ENCODE measurements at places on chromosomes 16 and 17.

- DNase-seq = no peak
These were observed 94.8 kb upstream of the XYLT1 start for GRCh38 chr16:17565605-17566004.

- DNase-seq = no peak
These were observed 52.3 kb downstream of the AMFR start for GRCh38 chr16:56373003-56373402.

GRCh38 chr17:10894220-10894619 is 56.3 kb upstream of the PIRT start:
- no peak for DNase-seq

GRCh38 chr16:84332975-84333684 is 35.2 kb upstream of the ATP2C2 start:
- DNase-seq = no peak

DNA sequence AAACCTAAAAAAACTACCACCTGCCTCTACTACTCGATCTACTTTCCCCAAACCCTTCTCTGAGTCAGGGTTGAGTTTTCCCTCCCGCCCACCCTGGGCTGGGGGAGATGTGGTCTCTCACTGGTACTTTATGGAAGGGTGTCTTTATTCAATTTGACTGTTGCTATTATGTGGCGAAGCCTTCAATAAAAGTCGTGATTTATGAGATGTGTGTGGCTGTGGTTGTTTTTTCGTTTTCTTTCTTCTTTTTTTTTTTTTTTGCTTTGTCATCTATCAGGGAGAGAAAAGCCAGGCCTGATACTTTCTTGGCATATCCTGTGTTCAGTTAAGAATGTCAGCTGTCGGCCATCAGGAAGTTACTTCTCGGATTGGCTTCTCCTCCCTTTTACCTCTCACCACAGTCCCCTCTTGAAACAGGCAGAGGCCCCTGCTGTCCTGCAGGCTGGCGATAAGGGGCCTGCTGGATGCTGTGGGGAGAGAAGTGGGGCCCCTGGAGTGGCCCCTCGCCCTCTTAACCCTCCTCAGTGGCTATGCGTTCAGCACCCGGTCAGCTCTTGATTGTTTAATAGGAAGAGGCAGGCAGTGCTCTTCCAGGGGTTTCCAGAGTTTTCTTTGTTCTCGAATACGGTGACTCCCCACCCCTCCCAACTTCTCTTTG is 123.0 kb downstream of the MSI2 start:
- DNase-seq = peak; percentile 91

DNA sequence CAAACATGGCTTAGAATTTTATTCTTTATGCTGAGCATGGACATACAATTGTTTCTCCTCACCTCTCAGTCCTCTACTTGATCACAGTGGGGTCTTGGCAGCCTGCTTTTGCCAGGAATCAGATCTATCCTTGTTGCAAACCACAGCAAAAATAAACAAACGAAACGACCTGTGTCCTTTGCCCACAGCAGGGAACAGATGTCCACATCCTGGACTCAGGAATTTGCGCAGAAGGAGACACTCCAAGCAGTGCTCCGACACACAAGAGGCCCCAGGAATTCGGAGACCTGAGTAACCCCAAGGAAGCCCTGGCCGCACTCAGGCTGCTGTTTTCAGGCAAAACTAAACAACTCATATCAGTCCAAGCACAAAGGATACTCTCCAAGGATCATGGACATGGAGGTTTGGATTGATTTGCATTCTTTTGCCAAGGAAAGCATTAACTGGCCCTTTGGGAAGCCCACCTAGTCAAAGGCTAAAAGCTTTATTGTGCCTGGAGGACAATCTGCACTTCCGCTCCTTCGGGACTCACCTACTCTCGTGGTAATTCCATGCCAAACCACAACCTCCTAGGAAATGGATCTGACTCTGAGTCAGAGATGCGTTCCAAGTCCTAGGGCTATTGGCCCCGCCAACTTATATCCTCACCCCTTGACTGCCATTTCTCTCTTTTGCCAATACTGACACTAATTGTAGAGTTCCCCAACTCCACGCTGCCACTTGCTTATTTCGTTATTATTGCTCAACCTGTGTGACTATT is 271.1 kb upstream of the CDH11 start:
- no peak for DNase-seq

DNA sequence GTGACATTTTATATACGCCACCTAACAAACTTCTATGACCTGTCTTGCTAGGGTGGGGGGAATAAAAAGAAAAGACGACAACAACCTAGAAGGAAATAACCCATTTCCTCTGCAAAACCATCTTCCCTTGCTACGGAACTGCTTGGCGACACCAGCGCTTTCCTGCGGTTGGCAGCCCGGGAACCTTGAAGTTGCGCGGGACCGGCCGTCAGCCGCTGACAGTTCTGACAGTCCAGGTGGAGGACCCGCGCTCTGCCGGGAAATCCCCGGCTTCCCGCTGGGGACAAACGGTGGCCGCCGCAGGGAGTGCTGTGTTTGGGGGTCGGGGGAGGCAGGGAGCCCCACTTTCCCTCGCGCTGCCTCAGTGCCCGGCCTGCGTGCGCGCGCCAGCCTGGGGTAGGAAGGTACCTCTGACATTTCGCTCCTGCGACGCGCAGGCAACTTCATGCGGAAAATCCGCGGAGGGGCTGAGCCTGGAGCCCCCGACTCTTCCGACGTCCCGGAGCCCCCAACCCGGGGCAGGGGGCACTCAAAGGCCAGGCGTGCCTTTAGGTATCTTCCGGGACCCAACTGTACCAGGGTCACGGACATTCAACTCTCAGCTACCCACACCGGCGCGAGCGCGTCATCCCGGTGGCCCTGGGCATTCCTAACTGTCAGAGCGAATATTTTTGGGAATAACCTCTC is 516 bp downstream of the SLC16A6 start:
- no peak for DNase-seq

GRCh38 chr16:28863929-28864793 is 518 bp downstream of the SH2B1 start:
- DNase-seq = no peak

GRCh38 chr17:10579270-10579669 is 29.8 kb upstream of the MYH2 start:
- DNase-seq = no peak

- no peak for DNase-seq
These were observed 1.7 kb downstream of the GALR2 start for GRCh38 chr17:76076146-76076764.

- DNase-seq = no peak
These were observed 196.9 kb downstream of the SPECC1 start for GRCh38 chr17:20206068-20206467.

DNA sequence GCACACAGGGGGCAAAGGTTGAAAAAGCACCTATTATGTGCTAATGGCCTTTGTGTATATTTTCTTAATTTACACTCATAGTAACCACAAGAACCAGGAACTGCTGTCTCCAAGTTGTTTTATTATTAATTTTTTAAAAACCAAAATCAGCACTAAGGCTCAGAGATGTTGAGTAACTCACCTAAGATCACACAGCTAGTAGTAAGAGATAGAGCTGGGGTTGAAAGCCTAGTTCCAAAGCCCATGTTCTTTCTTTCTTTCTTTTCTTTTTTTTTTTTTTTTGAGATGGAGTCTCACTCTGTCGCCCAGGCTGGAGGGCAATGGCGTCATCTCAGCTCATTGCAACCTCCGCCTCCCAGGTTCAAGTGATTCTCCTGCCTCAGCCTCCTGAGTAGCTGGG is 75.3 kb downstream of the SDK2 start:
- no peak for DNase-seq

DNA sequence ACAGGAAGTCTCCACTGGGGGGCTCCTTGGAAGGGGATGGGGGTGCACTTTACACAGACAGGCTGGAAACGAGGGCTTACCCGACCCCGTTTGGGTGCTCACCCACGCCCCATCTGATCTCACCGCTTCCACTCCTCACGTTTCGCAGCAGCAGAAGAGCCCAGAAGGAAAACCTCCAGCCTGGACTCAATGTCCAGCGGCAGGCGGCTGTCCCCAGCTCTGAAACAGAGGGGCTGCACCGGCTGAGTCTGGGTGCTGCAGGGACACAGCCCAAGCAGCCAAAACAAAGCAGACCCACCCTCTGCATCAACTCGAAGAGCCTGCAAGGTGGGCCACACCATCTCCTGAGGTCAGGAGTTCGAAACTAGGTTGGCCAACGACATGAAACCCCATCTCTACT is 3.9 kb downstream of the MEAK7 start:
- no peak for DNase-seq

- no peak for DNase-seq
These were observed 476.9 kb upstream of the GOT2 start for GRCh38 chr16:59210955-59211541.

DNA sequence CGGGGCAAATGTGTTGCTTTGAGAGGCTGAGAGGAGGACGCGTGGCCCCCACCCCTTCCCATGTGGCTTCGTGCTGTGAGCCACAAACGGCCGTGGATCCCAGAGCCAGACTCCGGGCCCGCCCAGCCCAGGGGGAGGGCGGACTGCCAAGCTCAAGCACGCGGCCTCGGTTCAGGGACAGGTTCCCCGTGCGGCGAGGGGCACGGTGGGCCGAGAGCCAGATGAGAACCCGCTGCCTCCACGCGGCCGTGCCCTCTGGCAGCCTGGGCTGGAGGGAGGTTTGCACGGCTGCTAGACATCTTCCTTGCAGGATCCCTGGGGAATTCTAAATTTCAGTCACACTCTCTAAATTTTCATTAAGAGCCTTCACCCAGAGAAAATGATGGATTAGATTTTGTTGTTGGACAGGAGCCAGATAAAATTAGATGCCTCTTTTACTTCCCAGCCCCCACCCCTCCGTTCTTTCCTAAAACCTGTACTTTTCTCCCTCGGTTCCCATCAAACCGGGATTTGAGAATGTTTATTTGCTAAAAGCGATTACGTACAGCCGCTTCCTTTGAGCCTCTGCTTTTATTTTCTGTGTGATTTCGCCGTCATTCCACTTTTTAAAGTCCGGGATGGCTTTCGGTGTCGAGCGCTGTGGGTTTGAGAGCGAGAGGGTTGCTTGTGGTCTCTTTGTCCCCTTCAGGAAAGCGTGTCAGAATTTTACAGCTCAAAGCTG is 25.0 kb upstream of the GNG13 start:
- no peak for DNase-seq

- DNase-seq = no peak
These were observed 1.6 kb downstream of the ACLY start for GRCh38 chr17:41917192-41917591.

- no peak for DNase-seq
These were observed 418.3 kb downstream of the NPIPA7 start for GRCh38 chr16:16797239-16797638.

GRCh38 chr17:63399856-63400255 is 46.2 kb downstream of the CYB561 start:
- no peak for DNase-seq

DNA sequence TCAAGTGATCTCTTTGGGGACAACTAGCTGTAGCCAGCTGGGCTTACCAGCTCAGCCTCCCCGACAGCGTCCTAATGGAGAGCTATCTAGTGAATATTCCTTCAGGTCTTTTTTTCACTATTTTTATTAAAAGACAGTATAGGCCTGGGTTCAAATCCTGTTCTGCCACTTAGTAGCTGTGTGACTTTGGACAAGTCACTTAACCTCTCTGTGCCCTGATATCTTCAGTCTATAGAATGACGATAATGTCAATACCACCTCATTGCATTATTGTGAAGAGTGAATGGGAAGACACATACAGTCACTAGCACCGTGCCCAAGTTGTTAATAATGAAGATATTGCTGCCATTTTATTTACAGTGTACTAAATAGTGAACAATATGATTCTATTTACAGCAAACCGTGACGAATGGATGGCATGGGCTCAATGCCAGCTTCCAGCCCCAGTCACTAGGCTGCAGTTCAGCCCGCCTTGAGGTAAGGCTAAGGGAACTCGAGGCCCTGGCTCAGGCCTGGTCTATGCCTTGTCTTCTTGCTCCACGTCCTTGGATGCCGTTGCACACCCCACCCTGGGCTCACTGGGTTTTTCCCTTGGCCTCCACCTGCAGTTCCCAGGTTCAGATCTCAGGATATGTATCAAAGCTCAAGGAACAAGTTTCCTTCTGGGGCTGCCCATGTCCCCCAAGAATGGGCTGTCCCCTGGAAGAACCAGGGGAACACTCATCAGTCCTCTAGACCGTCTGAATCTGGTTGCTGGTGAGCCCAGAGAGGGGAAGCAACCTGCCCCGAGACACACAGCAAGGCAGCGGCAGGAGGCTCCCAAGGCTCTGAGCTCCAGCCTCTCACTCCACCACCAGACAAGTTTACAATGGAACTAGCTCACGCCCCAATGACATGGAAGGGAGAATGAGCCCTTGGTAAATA is 95.4 kb upstream of the TNRC6C start:
- DNase-seq = no peak

DNA sequence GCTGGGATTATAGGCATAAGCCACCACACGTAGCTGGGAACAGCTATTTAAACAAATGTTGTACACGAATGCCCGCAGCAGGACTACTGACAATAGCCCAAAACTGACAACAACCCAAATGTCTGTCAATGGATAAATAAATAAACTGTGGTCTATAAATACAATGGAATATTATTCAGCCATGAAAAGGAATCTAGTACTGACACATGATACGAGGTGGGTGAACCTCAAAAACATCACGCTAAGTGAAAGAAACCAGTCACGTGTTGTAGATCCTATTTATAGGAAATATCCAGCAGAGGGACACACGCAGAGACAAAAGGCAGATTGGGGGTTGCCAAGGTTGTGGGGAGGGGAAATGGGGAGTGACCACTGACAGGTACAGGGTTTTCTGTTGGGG is 390.0 kb upstream of the TNRC6C start:
- DNase-seq = no peak

GRCh38 chr17:30249460-30249859 is 14.0 kb upstream of the SLC6A4 start:
- no peak for DNase-seq

DNA sequence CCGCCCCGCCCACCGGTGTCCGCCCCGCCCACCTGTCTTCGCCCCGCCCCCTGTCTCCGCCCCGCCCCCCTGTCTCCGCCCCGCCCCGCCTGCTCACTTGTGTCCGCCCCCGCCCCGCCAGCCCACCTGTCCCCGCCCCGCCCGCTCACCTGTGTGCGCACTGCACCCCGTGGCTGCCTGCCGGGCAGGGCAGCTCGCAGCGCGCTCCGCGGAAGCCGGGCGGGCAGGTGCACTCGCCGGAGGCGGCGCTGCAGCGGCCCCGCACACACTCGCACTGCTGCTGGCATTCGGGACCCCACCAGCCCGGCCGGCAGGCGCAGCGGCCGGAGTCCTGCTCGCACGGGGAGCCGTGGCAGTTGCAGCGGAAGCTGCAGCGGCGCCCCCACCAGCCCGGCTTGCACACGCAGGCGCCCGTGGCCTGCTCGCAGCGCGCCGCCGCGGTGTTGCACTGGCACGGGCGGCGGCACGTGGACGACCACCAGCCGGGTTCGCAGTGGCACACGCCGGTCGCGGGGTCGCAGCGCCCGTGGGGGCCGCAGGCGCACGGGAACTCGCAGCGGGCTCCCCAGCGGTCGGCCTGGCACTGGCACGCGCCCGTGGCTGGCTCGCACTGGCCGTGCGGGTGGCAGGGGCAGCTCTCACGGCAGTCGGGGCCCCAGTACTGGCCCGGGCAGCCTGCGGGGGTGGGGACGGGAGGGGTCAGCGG is 2.1 kb downstream of the SCARF1 start:
- DNase-seq = no peak

Data from SK-N-DZ (cell line).